Right renal cortex interstitium (tissue), 3 donors: ENCODE measurements at places on chromosomes 6 and 20. TPM values are rescaled to one million over a fixed set of nuclear protein-coding genes. Genes with fewer than 3 reads are reported as not detected.
A peak's percentile ranks its signal among the peaks of the same experiment; 100 is the strongest.

TRIM31 gene
- polyA plus RNA-seq, result not detected

GRCh38 chr6:134863763-134864510, 86.0 kb downstream of the ALDH8A1 start:
- DNase-seq, result no peak

DNA sequence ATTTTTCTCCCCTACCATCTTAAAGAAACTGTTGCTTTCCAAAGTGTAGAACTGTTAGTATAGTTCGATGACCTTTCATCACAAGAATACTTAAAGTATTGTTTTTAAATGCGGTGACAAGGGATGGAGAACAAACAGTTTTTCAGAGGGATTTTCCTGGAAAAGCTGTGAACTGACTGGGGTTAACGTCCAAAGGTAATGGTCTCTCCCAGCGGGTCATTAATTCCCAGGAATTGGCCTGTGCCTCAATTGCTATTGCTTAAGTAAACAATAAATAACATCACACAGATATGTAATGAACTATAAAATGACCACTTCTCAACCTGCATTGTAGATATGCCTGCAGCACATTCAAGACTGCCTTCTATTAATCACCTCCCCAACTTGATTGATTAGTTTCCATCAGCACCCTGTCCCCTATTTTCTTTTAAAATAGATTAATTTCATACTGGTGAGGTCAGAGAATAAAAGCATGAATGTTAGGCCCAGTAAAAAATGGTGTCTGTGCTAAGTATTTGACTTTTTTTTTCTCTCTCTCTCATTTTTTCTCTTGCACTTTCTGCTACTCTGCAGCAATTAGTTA, 268.2 kb downstream of the SAMD5 start:
- DNase-seq, result peak; percentile 10

GRCh38 chr20:4370851-4371250, 350.9 kb upstream of the PRND start:
- no peak for DNase-seq

APOM gene
- polyA plus RNA-seq, result 120 TPM

SAPCD1 gene
- polyA plus RNA-seq, result 7.4 TPM

DNA sequence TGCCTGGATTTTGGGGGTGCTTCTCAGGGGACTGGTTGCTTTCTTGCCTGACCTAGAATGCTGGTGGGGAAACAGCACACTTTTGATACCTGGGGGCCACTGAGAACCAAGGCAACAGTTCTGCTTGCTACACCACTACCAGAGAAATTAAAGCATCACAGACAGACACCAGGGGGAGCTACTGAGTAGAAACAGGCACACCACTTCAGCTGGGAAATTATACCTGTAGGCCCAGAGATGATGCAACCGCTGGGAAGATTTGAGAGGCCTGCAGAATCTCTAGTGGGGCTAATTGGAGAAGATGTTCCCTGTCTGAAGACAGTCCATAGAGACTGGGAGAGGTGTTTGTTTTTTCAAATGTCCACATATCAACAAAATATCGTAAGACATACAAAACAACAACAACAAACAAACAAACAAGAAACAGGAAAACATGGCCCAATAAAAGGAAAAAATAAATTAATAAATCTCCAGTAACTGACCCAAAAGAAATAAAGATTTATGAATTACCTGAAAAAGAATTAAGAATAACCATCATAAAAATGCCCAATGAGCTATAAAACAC, 129.4 kb upstream of the RIN2 start:
- peak; percentile 18 for DNase-seq

DNA sequence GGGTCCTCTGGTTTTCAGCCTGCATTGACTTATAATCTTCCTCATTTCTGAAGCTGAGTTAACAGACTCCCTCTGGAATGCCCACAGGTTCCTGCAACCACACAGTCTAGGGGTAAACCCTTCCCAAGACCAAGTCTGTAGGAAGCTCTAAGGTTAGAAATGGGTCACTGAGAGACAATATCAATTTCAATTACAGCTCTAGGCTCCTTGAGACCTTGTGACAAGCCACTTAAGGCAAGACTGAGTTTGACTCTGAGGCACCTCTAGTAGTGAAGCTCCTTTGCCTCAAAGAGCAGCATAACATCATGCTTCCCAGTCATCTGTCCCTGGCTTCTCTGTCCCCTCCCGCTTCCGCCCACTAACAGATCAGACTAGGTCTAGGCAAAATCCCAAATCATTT, 333.2 kb upstream of the JARID2 start:
- no peak for DNase-seq

DNA sequence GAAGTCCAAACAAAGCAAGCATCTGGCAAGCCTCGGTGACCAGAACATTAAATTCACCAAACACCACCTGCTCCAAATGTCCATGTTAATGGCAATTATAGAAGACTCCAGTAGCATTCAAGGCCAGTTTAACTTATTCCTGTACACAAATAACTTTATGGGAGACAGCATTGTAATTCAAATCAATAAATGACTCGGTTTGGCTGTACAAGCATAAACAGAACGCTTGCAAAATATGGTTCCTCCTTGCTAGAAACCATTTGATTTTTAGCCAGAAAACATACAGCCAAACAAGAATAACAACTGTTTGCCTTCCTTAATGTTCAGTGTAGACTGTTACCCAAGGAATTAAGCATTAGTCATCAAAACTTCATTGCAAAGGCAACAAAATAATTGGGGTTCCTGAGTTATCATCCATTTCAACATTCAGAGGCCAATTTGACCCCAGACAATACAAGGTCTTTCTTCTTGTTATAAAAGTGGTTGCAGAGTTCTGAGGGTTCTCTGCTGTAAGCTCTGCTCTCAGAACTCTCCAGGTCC, 125.1 kb downstream of the BFSP1 start:
- no peak for DNase-seq

- DNase-seq, result peak; percentile 72
Observed at GRCh38 chr6:16206595-16207037, 31.8 kb upstream of the GMPR start.

HLA-G gene
- 17.0 TPM for polyA plus RNA-seq

DNA sequence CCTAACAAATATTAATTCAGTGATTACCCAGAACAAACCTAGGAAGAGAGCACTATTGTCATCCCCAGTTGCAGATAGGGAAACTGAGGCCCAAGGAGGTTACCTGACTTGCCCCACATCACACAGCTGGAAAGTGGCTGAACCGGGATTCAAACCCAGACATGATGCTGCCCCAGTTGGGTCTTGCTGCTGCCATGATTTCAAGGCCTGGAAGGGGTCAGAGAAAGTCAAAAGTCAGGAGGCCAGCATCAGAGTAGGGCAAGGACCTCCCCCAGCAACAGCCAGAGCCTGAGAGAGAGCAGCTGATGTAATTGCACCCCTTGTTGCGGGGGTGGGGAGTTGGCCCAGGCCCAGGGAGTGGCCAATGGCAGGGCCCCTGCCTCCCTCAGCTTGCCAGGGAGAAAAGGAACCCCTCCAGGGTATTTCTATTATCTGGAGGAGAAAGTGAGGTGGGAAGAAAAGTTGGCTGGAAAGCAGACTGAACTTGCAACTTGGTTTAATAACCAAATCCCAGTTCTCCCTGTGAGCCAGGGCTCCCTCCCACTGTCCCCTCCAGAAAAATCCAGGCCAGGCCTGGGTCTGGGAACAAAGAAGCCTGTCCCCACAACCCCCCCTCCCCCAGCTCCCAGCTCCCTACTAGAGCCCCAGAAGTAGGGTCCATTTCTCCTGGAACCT, 83.6 kb downstream of the MRPL14 start:
- no peak for DNase-seq

GRCh38 chr20:34088305-34089174, 23.5 kb downstream of the EIF2S2 start:
- no peak for DNase-seq
